ENCODE measurements at places on chromosomes 6 and 20.

DNA sequence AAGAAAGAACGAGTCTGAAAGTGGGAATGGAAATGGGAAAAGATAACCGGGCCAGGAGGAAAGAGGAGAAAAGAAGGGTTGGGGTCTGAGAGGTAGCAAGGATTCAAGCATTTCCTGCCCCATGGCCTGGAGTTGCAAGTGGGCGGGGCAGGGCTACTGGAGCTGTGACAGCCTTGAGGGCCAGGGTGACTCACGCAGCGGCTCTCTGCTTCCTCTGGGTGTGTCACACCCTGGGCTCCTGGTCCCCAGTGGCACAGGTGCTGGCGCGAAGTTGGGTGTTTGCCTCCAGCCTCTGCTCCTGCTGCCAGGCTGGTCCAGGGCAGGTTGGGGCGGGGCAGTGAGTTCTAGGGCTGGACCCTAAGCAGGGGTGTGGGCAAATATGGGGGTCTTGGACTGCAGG is 3.3 kb upstream of the ULBP3 start:
- DNase-seq, result peak; percentile 81

GRCh38 chr6:126385536-126385935 is 45.6 kb downstream of the CENPW start:
- no peak for DNase-seq

- DNase-seq, result no peak
Measured at GRCh38 chr6:94600636-94601035, 976.7 kb upstream of the MANEA start.

GRCh38 chr6:98959631-98960030 is 11.9 kb upstream of the FBXL4 start:
- DNase-seq, result no peak

GRCh38 chr6:167588920-167589614 is 237.6 kb upstream of the AFDN start:
- no peak for DNase-seq

DNA sequence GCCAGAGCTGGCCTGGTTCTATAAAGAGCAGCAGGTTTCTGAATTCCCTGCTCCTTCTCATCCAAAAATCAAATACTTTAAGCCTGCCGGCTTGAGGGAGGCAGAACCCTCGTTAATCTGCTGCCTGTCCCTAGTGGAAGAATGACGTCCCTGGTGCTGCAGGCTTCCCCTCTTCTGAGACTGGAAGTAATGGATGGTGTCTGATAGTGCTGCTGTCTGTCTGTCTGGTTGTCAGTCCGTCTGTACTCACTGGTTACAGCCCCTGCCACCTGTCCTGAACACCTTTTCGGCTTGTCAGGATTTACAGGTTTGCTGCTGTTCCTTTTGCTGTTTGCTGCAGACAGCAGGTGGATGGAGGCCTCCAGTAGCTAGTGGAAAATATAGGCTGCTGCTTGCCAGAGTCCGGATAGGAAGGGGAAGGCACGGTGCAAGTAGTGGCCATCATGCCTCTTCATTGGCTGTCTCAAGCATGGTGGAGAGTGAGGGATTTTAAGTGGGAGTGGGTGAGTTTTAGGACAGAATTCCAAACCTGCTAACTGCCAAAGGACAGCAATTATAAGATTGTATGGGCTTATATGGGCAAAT is 2.5 kb downstream of the RIMS1 start:
- no peak for DNase-seq
